ENCODE measurements at places on chromosomes 7 and 10.

GRCh38 chr10:132585732-132586722 lies 48.4 kb downstream of the INPP5A start:
- DNase-seq: no peak

DNA sequence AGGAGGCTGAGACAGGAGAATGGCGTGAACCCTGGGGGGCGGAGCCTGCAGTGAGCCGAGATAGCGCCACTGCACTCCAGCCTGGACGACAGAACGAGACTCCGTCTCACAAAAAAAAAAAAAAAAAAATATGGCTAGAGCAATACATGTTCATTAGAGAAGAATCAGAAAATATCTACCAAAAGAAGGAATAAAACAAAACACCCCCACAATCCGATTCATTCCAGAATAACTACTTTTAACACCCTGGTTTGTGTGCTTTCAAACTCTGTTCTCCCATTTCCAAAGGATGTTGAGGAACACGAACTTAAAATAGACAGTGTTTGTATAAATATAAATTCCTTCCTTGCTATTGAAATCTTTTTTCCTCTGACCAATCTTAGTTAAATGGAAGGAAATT lies 6.5 kb downstream of the PDSS1 start:
- DNase-seq: no peak

DNA sequence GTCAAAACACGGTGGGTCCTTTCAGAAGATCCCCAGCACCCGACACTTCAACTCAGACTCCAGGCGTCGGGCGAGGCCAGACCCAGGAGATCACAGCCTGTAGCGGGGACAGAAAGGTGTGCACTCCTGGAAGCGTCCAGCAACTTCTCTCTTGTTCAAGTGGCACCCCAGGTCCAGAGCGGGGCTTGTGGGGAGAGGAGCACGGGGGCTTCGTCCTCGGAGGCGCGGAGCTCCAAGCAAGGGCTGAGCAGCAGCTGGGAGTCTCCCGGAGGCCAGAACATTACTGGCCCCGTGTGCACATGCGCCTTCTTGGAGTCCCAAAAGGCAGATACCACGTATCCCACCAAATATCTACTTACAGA lies 54.9 kb downstream of the ZRANB1 start:
- DNase-seq: no peak

GRCh38 chr7:85065306-85065705 lies 121.5 kb downstream of the SEMA3D start:
- DNase-seq: no peak

GRCh38 chr10:7310076-7310475 lies 100.8 kb downstream of the SFMBT2 start:
- no peak for DNase-seq

DNA sequence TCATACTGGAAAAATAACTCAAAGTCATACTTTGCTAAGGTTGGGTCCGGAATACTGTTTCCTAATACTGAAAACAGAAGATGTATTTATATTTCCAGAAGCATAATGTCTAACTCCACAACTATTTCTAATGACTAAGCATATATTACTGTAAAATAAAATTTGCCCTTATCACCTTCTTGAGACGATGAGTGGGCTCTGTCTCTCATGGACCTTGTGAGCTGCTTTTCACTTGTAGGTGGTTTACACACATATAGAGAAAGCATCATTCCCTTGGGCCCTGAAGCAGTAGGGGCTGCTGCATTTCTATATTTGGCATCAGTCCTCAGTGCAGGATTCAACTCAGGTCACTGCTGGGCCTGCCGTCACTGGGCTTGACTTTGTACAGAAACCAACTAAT lies 10.7 kb upstream of the FAM13C start:
- no peak for DNase-seq

DNA sequence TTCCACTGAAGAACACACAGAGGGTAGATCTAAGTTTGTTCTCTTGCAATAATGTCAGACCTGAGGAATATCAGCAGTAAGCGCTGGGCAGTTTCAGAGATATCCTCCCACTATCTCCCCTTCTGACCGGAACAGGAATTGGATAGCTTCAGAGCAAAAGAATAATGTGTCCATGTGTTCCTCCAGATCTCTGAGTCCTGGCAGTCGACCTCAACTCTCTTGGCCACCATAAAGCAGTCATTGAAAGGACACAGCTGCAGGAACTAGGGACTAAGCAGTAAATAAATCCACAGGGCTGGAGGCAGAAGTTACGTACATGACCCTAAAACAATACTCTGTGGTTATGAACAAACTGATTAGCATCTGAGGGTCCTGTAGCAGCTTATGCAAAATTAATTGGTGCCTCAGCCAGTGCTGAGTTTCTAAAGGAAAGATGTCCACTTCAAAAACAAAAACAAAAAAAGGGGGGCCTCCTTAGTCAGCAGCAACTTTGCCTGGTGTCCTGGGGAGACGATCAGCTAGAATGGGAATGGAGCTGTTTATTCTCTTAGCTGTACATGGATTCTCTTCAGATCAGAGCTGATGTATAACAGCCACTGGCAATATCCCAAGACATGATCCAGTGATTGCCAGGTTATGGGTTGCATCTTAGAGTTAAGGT lies 6.4 kb upstream of the PRTFDC1 start:
- no peak for DNase-seq

GRCh38 chr7:92435542-92435941 lies 11.7 kb upstream of the GATAD1 start:
- DNase-seq: no peak

DNA sequence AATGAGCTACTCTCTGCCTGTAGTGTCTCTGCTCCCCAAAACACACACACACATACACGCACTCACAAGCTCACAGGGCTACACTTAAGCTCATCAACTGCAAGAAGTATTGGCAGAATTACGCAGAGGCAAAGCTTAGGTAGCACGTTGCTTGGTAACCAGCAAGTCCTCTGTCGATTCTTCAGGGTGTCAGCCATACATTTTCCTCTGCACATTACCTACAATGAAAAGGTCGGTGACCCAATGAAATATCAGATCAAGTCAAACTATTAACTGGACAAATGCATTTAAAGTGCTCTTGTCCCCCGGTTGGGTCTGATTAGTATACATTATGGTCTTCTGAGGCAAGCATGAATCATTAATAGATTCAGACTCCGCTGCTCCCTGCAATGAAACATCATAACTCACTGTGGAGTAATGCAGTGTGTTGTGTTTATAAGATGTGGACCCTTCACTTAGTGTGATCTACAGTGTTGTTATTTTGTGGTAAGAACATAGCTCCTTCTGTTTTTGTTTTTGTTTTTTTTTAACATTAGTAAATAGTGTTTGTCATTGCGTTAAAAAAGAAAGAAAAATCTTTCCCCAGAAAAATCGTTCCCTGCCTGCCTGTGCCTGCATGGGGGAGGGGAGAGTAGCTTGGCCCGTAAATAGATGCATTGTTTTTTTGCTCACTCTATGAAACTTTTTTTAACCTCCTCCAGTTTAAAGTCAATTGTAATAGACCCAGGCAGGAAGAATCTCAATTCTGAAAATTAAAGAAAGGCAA lies 325.5 kb downstream of the SFMBT2 start:
- DNase-seq: no peak

- DNase-seq: no peak
Observed at GRCh38 chr7:41052736-41053135, 650.2 kb downstream of the INHBA start.

GRCh38 chr7:132764762-132765161 lies 188.5 kb upstream of the PLXNA4 start:
- DNase-seq: no peak

GRCh38 chr7:14973712-14974428 lies 71.3 kb upstream of the DGKB start:
- no peak for DNase-seq

DNA sequence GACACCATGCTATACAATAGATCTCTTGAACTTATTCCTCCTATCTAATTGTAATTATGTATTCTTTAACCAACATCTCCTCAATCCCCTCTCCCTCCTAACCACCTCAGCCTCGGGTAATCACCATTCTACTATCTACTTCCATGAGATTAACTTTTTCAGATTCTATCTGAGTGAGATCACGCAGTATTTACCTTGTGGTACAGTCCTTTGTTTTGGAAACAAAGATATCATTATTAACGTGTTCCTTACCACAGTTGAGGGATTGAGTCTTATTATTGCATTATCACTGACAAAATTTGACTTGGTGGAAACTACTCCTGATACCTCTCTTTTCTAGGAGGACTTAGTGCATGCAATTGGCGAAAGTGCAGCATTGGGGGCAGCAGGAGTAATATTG lies 26.0 kb upstream of the HYAL4 start:
- no peak for DNase-seq

GRCh38 chr7:465710-466400 lies 53.8 kb downstream of the PDGFA start:
- DNase-seq: no peak

GRCh38 chr7:137954614-137955013 lies 47.3 kb downstream of the CREB3L2 start:
- DNase-seq: no peak

Data from GM04504 (cell line).